ENCODE measurements at places on chromosomes 1 and 21. TPM values are rescaled to one million over a fixed set of nuclear protein-coding genes. Genes with fewer than 3 reads are reported as not detected.

DNA sequence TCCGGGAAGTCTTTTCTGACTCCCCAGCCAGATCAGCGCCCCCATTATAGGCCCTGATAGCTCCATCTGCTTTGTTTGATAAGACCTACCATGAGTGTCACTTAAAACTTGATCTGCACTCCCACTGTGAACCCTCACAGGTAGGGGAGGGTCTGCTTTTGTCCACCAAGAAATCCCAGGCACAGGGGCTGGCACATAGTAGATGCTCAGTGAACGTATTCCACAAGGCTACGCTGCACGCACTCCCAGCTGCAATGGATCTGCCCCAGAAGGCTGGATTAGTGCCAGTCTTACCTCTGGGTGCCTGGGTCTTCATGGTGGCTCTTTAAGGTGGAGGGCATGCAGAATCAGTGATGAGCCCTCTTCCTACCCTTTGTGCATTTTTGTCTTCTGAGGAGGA, 447.1 kb downstream of the PTPRU start:
- DNase-seq, result no peak

GPR25 gene
- not detected for total RNA-seq

DNA sequence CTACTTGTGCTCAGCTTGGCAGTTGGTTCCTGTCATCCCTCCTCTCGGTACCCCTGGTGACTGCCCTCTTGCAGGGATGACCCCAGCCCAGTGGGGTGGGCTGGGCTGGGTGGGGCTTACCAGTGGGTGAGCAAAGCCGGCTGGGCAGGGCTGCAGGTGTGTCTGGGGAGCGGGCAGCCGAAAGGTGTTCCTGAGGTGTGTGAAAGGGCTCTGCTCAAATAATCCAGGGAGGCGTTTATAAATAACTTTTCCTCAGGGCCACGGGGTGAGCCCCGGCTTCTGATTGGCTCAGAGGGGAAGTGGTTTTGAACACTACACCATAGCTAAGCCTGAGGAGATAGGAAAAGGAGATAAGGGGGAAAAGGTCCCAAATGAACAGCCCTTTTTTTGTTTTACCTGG, at the start of gene SLC26A9:
Gene SLC26A9 (minus strand): TSS at position 212 of the 400 bp plus-strand sequence. CDS start 7,636 bp downstream, outside the sequence.
- no peak for DNase-seq

FAM163A gene
- total RNA-seq, result not detected

- no peak for DNase-seq
Measured at GRCh38 chr1:23801876-23802275, 1.3 kb upstream of the GALE start.

MAN1C1 gene
- 31.1 TPM for total RNA-seq

DNA sequence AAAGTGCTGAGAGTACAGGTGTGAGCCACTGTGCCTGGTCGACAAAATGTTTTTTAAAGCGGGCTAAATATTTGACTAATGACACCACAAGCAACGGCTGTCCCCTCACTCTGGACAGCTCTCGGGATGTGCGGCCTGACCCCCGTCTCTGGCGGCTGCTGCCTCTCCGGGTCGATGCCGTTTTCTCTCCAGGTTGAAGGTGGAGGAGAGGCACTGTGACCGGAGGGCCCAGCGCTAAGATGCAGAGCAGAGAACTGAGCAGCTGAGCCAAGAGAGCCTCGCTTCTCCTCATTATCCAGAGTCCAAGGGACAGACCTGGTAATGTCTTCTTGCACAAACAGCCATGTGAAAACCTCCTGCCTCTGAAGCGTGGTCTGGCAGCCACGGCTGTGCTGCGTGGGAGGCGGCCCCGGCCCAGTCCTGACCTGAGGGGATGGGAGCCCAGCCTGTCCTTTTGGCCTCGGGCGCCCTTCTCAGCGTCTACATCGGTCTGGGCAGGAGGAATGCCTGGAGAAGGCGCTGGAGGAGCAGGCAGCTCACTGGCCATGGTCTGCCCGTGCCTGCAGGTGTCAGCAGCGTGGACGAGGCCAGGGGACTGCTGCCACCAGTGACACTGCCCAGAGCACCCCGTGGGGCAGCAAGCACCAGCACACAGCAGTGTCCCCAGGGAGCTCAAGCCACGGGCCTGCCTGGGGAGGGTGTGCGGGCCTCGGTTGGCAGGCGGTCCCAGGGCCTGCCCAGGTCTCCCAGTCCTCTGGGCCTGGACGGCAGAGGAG, 10.3 kb downstream of the MORN1 start:
- peak; percentile 77 for DNase-seq

THAP3 gene
- 19.1 TPM for total RNA-seq

DNA sequence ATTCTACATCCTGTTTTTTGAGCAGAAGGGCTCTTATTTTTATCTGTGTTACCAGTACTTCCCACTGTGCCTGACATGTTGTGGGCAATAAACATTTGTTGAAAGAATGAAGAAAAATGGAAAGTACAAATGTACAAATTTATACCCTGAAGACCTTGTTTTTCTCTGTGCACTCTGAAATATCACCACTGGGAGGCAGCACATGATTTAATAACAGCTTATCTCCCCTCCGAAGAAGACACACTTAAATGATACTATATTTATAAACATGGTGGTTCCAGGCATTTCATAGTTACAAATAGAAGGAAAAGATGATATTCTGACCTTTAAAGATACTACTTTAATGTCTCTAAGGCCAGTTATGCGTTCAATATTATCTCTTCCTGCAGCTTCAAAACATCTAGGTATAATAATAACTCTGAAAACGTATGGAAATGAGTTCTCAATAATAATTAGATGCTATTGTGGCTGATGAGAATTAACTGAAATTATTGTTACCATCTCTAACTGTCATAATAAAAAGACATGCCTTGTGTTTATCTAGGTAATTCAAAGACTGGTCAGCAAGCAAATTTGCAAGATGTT, 12.8 kb downstream of the DYNLT5 start:
- DNase-seq, result peak; percentile 39

IGSF9 gene
- total RNA-seq, result not detected

DNA sequence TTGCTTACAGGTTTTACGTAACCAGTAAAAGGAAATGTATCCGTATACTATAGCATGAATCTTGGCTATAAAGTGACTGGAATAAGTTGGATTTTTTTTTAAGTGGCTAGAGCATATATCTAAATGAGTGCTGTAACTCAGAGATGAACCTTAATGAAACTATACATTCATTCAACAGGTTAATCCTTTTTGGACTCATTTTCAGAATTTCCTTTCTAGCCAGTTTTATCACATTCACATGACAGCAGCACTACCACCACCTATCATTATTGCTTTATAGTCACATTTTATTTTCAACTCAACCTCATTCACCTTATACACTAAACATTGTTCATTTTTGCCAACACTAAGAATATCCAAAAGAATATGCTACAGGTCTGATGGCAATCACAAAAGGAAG, 30.6 kb downstream of the FRRS1 start:
- no peak for DNase-seq

- DNase-seq, result no peak
Measured at GRCh38 chr1:206663362-206663761, 21.3 kb upstream of the MAPKAPK2 start.

- DNase-seq, result no peak
Measured at GRCh38 chr1:198669023-198669698, 30.3 kb downstream of the PTPRC start.

RASSF5 gene
- 3.5 TPM for total RNA-seq

GRCh38 chr1:235708390-235708962, 58.9 kb upstream of the GNG4 start:
- DNase-seq, result no peak

DNA sequence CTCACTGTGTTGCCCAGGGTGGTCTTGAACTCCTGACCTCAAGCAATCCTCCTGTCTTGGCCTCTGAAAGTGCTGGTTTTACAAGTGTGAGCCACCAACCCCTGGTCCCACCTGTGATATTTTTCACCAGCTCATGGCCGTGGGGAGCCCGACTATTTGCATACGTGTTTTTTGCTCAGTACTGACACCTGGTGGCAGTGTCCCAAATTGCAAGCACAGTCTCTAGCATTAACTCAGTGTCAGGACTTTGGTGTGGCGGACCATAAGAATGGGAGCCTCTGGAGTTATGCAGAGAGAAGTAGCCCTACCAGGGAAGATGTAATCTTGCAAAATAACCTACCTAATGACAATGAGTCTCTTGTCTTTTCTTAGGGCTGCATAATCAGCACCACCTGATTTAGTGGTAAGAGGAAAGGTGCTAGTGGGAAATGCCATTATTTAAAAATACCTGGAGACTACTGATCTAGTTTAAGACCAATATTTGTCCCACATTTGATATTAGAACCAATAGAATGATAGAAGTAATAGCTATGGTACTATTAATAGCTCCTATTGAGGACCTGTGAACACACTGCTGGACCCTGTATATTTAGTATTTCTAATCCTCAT, 305.4 kb downstream of the DISC1 start:
- no peak for DNase-seq

ITPKB gene
- total RNA-seq, result 29.7 TPM

GRCh38 chr1:175380521-175381300, 188.1 kb upstream of the KIAA0040 start:
- DNase-seq, result no peak

Measured in uterus (tissue), 4 donors.